ENCODE measurements at places on chromosomes 1 and 21.

DNA sequence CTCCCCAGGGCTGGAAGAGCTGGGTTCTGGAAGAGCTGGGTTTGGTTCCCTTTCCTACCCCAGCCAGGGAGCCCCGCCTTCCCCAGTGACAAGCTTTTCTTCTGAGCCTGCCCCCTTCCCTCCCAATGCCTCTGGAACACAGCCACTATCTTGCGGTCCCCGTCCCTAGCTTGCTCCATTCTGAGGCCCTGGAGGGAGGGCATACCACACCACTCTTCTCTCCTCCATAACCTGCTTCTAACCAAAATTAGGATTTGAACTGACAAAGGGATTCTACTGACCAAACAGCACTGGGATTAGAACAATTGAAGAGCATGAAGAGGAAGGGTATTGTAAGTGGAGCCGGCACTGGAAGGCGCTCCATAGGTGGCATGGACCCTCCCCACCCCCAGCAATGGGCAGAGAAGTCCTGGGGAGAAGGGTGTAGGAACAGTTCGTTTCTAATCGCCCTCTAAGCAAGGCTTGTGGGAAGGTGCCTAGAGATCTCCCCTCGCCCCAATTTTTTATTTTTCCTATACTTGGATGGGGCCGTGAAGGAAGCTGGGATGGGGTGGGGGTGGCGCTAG, 690 bp downstream of the C1orf216 start:
- no peak for DNase-seq

GRCh38 chr1:40802742-40803113, 19.1 kb downstream of the KCNQ4 start:
- DNase-seq: no peak

GRCh38 chr1:68725001-68725752, 228.3 kb upstream of the DEPDC1 start:
- no peak for DNase-seq

- no peak for DNase-seq
Observed at GRCh38 chr1:209627027-209627731, 25.0 kb downstream of the LAMB3 start.

DNA sequence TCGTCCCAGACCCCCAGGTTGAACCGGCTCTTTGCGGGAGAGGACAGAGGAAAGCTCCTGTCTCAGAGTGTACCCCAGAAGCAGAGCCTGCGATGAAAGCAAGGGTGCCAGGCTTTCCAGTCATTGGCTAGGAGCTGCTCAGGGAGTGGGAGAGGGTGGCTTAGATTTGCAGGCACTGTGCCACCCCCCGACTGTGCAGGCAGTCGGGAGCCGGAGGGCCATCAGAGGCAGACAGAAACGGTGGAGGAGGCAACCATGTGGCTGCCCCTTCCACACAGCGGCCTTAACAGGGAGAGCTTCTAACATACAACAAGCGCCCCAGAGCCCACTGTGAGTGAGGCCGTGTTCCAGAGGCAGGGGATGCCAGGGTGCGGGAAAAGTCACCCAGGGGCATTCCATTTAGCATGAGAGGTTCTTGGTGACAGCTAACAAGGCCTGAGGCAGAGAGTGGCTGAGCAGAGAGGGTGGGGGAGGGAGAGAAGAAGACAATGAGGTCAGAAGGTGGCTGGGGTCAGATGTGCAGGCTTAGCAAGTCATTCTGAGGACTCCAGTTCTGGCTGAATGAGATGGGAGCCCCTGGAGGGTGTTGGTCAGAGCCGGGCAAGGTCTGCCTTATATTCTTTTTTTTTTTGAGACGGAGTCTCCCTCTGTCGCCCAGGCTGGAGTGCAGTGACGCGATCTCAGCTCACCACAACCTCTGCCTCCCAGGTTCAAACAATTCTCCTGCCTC, 9.5 kb upstream of the C1orf167 start:
- DNase-seq: no peak
